ENCODE measurements at places on chromosomes 7 and 10.

DNA sequence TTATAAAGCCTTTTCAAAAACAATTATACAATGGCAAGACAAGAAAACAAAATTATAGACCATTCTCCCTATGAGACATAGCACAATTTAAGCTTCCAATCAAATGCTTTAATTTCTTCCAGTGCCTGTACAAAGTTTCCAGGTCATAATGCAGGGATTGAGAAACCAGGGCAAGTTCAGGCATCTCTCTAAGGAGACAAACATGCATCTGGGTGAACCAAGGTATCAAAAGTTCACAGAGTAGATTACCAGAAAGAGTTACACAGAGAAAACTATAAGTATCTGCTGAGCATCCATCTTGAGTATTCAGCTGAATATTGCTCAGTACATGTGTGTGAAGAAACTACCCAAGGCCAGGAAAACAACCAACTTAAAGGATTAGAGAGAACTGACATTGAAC is 89.1 kb downstream of the COL28A1 start:
- DNase-seq: peak; percentile 93

DNA sequence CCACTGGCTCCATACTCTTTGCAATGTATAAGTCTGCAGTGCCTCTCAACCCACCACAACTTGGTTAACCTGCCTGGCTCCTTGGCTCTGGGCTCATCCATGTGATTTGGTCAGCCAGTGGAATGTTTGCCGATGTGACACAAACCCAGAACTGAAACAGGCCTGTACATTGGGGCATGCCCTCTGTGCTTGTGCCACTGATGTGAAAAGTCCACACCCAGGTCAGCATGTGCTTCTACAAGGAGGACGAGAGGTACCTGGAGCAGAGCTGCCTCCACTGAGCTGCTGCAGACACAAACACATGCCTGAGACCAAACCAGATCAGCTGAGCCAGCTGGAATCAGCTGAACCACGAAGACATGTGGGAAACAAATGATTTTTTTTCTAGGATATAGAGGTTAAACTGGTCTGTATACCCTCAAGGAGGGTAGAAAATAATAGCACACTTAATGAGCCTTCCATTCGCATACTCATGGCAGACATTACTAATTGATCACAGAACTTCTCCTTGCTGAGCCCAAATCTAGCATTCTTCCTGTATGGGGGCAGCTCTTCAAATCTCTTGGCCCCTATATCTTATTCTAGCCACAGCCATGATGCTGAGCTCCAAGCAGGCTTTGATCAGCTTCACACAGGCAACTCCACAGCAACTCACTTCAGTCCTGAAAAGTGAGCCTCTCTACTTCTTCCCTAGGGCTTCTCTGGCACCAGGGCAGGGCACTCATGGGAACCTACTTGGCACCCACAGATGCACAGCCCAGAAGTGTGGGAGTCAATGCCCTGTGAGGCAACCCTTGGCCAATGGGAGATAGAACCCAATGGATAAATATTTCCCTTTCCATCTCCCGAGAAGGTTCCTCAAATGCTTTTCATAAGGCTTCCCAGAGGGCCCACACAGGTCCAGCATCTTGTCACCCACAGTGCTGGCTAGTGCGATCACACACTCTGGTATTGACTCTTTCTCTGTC is 18.6 kb downstream of the PYROXD2 start:
- DNase-seq: no peak

GRCh38 chr10:44385026-44385695 is at the start of gene CXCL12:
TSS of gene CXCL12 (minus strand) at chr10:44385097. CDS start at chr10:44385005, 92 bp downstream.
- DNase-seq: no peak

DNA sequence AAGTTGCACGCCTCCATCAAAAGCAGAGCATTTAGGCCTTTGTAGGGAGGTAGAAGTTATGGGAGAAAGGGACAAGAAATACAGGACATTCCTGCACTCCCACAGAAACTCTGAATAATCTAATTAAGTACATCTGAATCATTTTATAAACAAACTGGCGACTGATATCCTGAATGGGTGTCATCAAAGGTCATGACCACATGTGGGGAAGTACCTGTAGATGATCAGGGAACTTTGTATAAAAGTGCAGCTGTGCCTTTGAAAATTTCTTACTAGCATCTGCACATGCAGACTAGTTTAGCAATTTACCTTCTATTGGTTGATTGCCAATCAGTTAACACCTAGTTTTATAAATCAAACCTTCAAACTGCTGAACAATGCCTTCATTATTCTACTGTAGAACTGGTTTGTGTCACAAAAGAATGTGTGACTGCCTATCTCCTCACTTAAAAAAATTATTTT is 17.1 kb downstream of the STEAP4 start:
- DNase-seq: peak; percentile 91

DNA sequence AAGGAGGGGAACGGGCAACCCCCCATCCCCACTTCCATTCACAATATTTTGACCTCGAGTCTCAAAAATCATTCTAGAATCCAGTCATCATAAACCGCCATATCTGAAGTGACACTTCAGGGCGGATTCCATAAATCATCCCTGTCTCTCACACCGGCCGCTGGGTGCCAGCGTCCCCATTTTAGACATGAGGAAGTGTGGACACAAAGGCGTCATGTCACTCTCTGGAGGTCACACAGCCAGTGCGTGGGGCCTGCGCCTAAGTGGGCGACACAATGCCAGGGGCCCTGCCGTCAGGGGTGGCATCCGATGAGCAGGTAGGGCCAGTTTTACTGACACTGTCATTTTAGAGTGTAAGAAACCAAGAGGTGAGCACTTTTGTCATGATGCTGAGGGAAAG is 19.5 kb downstream of the KCNH2 start:
- no peak for DNase-seq

GRCh38 chr10:66337211-66337610 is 588.6 kb upstream of the LRRTM3 start:
- no peak for DNase-seq

DNA sequence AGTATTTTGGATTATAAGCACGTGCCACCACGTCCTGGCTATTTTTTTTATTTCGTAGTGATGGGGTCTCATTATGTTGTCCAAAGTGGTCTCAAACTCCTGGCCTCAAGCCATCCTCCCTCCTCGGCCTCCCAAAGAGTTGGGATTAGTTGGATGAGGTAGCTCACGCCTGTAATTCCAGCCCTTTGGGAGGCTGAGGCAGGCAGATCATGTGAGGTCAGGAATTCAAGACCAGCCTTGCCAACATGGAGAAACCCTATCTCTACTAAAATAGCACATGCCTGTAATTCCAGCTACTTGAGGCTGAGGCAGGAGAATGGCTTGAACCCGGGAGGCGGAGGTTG is 21.8 kb upstream of the YWHAG start:
- DNase-seq: no peak

DNA sequence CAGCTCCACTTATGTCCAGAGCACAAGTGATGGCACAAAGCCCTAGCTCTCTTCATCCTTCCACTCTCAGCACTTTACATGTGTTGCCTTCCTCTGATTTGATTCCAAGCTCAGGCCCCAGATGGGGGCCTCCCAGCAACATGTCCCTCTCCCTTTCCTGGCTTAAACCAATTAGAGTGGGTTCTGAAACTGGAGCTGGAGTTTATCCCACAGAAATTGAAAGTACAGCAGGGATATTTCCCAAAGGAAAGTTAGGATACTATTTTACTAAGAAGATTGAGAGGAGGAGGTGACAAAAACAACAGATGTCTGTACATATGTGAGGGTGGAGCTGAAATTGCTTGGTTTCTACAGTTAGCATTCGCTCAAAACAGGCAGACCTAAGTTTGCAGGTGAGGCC is 724.6 kb downstream of the AUTS2 start:
- DNase-seq: no peak

DNA sequence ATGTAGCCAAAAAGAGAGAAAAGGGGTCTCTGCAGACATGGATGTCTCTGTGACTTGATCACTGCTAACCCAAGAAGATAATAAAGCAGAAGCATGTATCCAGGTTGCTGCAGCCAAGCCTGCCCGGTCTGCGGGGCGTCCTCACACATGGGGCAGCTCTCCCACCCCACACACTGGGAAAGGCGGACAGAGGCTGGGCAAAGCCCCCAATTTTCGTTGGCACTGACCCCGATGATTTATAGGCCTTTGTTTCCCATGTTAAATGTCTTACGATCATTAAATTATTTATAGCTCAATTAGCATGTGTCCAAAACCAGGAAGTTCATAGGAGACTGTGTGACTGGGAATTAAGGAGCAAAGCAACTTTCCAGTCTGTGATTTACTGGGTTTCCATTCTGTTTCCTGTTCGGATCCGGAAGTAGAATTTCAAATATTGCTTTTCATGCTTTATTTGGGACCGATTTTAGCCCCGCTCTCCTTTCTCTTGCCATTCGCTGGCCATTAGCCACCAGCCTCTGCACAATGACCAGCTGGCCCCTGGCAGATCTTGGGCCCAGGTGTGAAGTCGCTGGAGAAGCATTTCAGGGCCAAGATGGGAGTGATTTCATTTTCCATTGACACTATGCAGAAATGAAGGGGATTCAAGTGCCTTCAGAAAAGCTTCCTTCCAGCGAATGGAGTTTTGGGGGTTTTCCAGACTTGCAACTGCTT is 91.6 kb downstream of the EGFR start:
- no peak for DNase-seq

- DNase-seq: peak; percentile 8
Measured at GRCh38 chr10:37975401-37975991, 951 bp downstream of the ZNF25 start.

DNA sequence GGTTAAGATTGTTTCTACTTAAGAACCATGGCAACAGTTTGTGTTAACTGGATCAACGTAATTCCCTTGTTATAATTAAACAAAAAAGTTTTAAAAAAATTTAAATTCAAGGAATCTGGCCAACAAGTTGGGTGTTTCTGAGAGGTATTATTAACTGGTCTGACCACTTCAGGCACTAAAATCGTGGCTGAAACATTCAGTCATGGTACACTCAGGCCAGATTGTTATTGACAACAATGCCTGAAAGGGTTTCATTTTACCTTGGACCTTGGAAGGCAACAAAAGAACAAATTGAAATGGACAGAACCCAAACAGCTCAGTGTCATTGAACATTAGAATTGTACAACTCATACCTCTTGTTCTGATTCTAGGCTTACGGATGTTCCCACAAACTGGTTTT is 103.3 kb upstream of the ARMC3 start:
- DNase-seq: peak; percentile 14

DNA sequence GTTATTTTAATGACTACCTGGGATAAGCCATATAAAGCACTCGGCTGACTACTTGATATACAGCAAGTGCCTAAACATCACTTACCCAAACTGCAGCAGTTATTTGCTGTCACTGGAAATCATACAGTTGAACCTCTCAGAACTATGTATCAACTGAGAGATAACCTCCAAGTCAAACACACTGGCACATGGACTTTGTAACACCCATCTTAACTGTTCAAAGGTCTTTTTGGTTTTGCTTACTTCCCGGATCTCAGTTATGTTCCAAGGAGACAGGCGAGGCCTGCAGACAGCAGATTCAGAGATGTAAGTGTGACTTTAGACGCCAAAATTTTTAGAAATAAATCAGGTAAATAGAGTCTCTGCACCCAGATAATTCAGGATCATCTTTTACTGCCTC is 34.6 kb upstream of the DAGLB start:
- DNase-seq: no peak

- no peak for DNase-seq
Measured at GRCh38 chr10:90925079-90926029, 4.5 kb upstream of the ANKRD1 start.

- DNase-seq: peak; percentile 85
Measured at GRCh38 chr10:102284531-102284930, 39.2 kb downstream of the GBF1 start.

DNA sequence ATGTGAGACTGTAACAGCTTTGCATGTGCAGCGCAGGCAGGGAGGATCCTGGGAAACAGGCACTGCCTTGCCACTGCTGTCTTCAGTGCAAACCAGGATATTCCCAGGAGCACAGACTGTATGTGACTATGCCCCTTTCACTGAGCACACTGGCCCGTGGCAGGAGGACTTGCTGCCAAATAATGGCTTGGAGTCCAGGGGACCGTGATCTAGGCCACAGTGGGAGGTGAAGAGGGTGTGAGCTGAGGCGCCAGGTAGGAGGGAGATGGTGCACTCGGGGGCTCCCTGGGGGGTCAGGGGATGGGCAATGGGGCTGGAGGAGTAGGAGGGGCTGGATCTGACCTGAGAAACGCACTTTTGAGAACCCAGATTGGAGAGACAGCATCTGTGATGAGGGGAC is 193.4 kb upstream of the ZNF32 start:
- no peak for DNase-seq

- no peak for DNase-seq
Measured at GRCh38 chr10:69412232-69412790, 4.4 kb downstream of the TACR2 start.

GRCh38 chr7:125279961-125280360 is 350.3 kb upstream of the POT1 start:
- DNase-seq: no peak

GRCh38 chr7:135710417-135711138 is 17.4 kb downstream of the SLC13A4 start:
- no peak for DNase-seq

- DNase-seq: no peak
Measured at GRCh38 chr7:158603773-158604755, 16.4 kb upstream of the PTPRN2 start.

DNA sequence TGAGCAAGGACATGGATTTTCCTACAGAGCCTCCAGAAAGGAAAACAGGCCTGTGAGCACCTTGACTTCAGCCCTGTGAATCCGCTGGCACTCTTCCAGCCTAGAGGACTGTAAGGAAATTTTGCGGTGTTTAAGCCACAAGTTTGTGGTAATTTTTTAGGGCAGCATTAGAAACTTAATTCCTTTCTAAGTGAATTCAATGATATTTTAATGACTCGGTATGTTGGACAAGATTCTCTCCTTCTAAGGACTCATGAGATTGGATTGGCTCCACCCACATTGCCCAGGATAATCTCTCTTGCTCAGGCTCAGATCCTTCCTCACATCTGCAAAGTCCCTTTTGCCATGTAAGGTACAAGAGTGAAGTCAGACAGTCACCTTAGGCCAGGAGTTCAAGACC is 4.5 kb downstream of the LYZL2 start:
- DNase-seq: no peak

- no peak for DNase-seq
Measured at GRCh38 chr7:96013836-96014235, 241.5 kb downstream of the DYNC1I1 start.

DNA sequence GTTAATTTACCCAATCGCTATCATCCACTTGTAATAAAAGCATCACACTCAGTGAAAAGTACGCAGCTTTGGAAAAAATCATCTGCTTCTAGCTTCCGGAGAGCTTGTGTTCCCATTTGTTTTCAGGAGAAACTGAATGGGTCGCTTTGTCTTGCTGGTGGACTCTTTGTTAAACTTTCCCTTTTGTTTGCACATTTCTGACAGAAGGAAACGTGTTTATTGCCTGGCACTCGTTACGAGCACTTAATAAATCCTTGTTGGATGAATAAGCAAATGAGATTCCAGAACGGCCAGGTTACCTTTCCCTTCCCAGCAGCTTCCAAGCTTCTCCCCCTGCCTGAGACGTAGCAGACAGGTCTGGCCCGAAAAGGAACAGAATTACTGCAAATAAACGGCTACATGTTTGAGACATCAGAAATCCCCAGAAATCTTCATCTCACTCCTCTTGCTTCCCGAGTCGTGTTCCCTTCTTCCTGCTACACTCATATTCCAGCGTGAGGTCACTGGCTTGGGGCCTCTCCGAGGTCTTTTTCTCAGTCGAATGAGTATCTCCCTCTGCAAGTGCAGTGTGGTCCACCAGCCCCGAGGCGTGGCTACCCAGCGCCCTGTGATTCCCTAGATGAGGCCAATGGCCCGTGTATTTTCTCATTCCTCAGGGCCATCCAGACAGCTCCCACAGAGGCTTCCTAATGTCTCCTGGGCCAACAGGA is 167.2 kb downstream of the FRMD4A start:
- DNase-seq: no peak

GRCh38 chr10:100007231-100008141 is 2.3 kb downstream of the DNMBP start:
- DNase-seq: no peak

All from epithelial cell of esophagus (primary cell).